Daoy (cell line): ENCODE measurements at places on chromosomes 7 and 10. TPM values are rescaled to one million over a fixed set of nuclear protein-coding genes. Genes with fewer than 3 reads are reported as not detected.

Gene CPVL
- total RNA-seq: 35.4 and 40.5 TPM in 2 replicates

DNA sequence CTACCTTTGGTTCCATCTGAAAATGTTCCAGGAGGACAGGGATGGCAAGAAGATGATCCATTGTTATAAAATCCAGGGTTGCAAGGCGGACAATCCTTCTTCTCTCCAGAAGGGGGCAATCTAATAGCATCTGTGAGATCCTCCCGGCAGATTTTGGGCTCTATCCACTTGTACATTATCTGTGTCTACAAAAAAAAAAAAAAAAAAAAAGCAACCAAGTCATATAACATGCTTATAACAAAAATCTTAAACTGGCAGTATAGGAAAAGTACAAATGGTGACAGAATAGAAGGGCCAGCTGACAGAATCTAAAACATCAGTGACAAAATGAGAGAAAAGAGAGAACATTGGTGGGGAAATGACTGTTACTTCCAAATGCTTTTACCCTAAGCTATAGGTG, 132.7 kb downstream of the ELAPOR2 start:
- peak; percentile 34 for DNase-seq

DNA sequence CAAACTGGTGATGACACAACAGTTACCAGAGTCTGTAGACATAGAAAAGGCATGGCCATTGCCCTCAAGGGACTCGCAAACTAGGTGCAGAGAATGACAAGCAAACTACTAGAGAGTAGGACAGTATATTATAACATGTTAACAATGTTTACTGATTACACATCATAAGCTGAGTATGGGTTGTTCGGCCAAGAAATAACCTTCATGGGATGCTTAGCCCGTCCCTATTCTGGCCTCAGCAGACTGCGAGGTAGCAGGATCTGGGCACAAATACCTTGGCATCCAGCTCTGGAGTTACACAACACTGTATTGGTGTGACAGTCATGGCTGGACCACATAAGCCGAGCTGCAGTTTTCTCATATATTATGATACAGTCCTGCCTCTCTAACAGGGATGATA, 51.4 kb downstream of the ABCB4 start:
- DNase-seq: no peak

DNA sequence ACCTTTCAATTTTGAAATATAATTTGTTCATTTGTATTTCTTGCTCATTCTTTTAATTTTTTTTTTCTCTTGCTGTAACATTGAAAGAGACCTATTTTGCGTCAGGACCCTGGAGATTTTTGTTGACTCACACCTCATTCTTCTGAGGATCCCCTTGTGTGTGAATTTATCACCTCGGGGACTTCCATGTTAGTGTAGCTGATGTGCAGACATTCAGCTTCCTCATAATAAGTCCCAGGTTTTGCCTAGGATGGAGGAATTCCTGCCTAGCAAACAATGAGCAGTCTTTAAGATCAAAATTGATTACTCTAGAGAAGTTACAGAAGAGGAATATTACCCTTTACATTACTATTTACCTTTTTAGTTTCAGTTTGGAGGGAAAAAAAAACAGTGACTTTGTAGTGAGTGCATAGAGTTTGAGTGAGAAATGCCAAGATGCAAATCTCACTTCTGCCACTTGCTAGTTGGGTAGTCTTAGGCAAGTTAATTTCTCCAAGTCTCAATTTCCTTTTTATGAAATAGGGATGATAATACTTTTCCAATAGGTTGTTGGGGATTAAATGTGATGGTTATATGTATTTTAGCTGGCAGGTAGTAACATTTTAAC, 14.3 kb downstream of the TES start:
- DNase-seq: peak; percentile 30

Gene ERVW-1
- not detected in 2 replicates for total RNA-seq

DNA sequence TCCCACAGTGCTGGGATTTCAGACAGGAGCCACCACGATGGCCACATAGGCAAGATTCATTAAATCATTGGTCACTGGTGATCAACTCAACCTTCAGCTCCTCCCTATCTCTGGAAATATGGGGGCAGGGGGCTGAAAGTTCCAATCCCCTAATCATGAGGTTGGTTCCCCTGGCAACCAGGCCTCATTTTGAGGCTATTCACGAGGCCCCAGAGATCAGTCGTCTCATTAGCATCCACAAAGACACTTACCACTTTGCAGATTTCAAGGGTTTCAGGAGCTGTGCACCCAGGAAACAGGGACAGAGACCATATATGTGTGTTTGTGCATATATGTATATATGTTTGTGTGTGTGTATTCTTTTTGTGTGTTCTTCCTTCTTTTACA, 7.7 kb upstream of the GUSB start:
- DNase-seq: no peak

GRCh38 chr10:62613424-62613823, 191.1 kb upstream of the ADO start:
- no peak for DNase-seq

GRCh38 chr10:119248184-119248583, 40.8 kb downstream of the GRK5 start:
- no peak for DNase-seq

GRCh38 chr10:56662765-56663447, 301.8 kb upstream of the ZWINT start:
- DNase-seq: no peak

- no peak for DNase-seq
Measured at GRCh38 chr7:45147858-45148652, 9.5 kb upstream of the RAMP3 start.

DNA sequence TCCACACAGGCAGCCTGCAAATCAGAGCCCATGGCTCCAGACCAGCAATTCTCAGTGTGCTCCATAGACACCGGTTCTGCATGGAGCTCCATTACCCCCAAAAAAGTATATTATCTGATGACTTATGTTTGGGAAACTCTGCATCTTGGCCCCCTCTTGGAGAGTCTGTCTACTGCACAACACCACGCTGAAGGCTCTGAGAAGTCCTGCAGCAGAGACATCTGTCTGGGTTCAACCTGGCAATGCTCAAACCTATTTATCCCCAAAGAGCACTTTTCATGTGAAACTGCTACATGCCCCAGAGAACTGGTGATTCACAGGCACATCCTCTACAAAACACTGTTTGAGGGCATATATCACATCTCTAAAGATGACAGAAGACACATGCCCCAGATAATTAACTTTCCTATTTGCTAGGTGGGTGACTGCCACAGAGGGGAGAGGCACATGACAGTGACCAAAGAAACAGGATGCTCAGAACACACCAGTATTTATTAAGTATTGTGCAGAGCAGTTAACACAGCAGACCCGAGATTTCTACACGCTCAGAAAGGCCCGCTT, 83.8 kb downstream of the DLG5 start:
- DNase-seq: no peak

DNA sequence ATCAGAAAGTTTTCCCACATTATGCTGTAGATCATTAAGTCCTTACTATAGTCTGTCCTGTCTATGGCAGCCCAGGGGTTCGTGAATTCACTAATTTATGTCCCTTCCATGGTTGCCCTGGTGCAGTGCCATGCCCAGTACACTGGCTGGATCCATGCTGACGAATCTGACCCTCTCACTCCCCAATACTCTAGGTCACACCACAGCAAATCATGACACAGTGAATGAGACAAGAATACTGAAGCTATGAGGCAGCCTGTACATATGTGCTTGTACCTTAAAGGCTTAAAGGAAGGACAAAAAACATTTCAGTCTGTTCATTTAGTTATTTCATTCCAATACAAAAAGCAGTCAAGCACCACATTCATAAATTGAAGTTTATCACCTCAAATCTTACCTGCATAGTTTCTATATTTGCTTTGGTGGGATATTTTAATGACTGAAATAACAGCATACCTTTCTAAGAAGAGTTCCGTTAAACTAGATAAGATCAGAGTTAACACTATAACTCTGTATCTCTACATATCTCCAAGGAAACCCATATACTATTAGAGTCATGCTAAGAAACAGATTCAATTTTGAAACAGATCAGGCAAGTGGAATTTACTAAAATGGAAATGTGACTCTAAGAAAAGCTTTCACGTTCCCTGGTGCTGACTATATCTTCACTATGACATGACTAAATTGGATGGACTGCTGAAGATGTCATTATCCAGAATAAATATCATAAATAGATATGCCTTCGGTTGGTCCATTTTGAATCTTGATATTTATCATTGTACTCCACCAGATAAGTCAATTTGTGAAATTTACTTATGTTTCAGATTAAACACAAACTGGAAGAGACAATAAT, 36.7 kb downstream of the OSBPL3 start:
- no peak for DNase-seq

DNA sequence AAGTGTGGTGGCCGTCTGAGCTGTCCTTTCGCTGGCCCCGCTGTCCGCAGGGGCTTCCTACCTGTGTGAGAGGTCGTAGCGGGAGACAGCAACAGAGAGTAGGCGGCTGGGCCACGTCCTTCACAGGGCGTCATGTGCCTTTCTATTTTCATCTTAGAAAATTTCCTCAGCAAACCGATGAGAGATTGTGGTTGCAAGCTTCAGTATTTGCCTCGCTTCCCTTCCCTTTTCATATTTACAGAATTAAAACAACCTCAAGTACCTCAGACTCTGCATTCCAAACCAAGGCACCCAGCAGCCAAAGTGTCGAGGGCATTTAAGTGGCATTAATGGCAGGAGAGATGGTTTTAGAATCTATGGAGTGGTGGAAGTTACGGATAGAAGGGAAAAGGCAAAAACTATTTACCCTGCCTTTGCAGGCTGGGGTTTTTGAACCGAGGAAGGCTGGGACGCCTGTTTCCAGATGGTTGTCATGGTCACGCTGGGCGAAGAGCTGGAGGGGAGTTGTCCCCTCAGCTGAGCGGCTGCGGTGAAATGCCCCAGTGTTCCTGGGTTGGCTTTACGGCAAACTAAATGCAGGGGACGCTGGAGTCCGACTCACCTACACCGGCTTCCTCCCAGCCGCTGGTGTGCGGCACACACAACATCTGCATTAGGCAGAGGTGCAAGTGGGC, 41.9 kb downstream of the WIPI2 start:
- DNase-seq: no peak

DNA sequence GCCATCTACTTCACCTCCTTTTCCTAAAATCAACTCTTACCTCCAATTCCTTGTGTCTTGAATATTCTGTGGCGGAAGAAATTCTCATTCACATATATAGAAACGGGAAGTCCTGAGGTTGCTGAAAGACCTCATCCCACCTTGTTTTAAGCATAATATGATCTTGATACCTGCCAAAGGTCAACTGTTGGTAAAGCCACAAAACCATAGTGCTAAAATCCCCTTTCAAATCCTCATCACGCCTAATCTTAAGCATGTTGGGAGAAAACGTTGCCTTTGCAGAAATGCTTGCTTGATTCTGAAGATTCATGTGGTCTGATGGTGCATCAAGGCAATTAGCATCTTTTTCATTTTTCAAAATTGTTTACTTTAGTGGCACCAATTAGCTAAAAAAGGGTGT, 8.5 kb downstream of the ANKRD22 start:
- no peak for DNase-seq

Gene FAM25G
- total RNA-seq: not detected in 2 replicates

Gene C10orf143
- total RNA-seq: 0.03 and 0.46 TPM in 2 replicates

DNA sequence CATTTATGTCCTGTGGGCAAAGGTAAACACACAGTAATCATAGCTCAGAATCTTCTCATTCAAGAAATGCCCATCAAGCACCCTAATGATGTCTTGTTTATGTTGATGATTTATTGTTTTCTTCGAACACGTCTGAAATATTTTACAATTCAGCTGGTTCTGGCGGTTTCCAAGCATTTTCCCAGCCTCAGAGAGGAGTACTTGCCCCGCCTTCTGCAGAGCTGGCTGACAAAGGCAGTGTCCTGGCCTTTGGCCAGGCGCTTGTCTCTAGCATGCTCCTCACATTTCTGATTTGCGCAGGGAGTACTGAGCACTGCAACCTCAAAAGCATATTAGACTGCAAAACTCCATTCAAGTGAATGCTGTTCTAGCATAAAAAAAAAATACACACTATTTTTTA, 314.2 kb upstream of the GNAI1 start:
- peak; percentile 19 for DNase-seq

- DNase-seq: no peak
Measured at GRCh38 chr7:68678196-68678595, 920.1 kb upstream of the AUTS2 start.

DNA sequence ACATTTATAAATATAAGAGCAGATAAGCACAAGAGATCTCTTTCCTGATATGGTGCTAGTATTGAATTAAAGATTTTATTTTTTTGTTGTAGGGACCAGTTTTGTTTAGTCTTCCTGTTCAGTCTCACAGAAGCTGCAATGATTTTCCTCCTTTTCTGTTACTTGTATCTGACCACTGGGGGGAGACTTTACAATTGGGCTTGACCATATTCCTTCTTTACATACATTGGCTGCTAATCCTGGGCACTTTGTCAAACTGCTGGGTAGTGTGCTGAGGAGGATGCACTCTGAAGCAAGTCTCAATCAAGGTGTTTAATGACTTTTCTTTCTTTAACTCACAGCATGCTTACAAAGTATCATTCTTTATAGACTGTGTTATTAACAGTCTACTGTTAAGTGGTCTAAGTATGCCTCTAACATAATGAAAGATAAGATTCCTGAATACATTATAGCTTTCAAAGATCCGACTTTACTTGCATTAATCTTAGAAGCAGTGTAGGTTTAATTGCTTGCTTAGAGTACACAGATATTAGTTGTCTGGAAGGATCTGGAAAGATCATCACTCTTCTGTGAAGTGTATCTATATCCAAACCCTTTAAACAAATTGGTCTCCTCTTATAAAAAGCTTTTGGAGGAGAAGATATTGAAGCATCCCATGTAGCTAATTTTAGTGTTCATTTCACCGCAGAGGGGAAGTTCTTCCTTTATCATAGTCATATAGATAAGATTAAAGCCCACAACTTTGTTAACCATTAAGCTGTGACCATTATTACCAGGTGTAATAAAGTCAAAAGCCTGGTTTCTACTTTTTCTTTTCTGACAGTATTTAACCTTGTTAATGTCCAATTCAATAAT, 3.1 kb downstream of the PALS2 start:
- DNase-seq: peak; percentile 75

DNA sequence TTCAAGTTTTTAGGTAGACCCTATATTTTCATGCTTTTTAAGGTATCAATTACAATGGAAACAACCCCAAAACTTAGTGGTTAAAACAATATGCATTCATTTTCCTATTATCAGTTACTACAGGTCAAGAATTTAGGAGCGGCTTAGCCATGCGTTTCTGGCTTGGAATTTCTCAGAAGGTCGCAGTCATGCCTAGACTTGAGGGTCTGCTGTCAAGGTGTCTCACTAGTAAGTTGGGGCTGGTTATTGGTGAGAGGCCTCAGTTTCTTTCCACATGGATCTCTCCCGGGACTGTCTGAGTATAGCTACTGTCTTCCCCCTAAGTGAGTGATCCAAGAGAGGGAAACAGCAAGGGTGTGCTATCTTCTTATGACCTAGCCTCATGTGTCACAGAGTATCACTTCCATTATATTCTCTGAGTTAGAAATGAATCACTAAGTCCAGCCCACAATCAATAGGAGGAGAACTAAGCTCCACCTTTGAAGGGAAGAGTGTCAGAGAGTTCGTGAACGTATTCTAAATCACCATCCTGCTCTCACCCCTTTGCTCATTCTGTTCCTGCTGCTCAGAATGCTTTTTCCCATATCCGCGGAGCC, 80.5 kb downstream of the RTKN2 start:
- no peak for DNase-seq

Gene KRIT1
- total RNA-seq: 18.8 and 26.8 TPM in 2 replicates
